ENCODE measurements at places on chromosomes 13 and 19.

GRCh38 chr13:102935896-102936321 is 90.1 kb downstream of the ERCC5 start:
- DNase-seq = no peak

GRCh38 chr19:19296953-19297689 is 23.2 kb downstream of the SUGP1 start:
- DNase-seq = no peak

- peak; percentile 59 for DNase-seq
Measured at GRCh38 chr13:30581582-30581981, 36.1 kb upstream of the USPL1 start.

- DNase-seq = peak; percentile 19
Measured at GRCh38 chr19:23263870-23264590, 13.8 kb upstream of the ZNF724 start.

DNA sequence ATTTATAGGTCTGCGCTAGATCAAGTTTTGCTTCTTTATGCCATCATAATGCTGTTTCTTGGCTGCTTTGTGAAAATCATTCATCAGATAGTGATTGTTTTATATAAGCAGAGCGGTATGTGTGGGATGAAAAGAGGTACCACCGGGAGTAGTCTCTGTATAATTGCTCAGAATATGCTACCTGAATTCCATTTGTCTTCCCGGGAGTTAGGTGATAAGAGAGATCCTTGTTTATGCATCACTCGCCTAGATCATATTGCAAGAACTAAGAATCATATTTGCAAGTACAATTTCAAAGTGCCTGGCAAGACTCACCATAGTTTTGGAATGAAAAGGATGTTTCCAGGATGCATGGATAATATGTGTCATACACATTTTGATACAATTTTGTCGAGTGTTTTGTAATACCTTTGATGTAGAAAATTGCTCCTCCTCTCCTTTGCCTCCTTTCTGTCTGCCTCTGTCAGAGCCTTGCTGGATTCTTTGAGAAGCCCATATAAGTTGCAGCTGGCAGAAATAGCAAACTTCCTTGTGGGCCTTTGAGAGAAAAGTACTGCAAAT is 1306.0 kb upstream of the SLC10A2 start:
- DNase-seq = no peak

GRCh38 chr19:1512671-1513498 is at the start of gene ADAMTSL5:
Gene ADAMTSL5, minus strand, starts transcription at chr19:1513019. Its CDS starts 2,076 bp downstream, at chr19:1510943.
- peak; percentile 69 for DNase-seq

DNA sequence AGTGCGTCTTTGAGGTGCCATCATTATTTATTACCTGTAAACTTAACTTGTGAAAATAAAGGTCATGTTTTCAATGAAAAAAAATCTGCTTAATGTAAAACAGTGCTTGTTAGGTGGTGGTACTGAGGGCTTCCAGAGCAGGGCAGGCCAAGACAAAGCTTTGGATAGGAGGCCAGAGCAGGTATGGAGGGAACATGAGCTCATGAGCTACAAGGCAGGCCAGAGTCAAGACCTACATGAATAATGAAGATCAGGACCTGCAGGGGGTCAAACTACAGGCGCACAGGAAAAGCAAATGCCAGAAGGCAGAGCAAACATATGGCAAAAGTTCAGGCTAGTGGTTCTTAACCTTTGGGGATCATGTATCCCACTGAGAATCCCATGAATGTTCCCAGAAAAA is 343.5 kb downstream of the GPC5 start:
- no peak for DNase-seq

GRCh38 chr19:6393074-6393982 is at the start of gene GTF2F1:
Gene GTF2F1, minus strand, starts transcription at chr19:6393164. Its CDS starts 169 bp downstream, at chr19:6392995.
- peak; percentile 97 for DNase-seq

All from hematopoietic multipotent progenitor cell treated with erythropoietin and hydrocortisone succinate and interleukin-3 and kit ligand, for 8 days (in vitro differentiated cells).